ENCODE measurements at places on chromosomes 6 and 20.

GRCh38 chr20:419556-420165 lies 11.6 kb downstream of the RBCK1 start:
- DNase-seq, result no peak

GRCh38 chr20:52303281-52303950 lies 111.8 kb upstream of the ZFP64 start:
- no peak for DNase-seq

- DNase-seq, result peak; percentile 64
Measured at GRCh38 chr6:27795697-27796494, 116.3 kb downstream of the OR2B2 start.

DNA sequence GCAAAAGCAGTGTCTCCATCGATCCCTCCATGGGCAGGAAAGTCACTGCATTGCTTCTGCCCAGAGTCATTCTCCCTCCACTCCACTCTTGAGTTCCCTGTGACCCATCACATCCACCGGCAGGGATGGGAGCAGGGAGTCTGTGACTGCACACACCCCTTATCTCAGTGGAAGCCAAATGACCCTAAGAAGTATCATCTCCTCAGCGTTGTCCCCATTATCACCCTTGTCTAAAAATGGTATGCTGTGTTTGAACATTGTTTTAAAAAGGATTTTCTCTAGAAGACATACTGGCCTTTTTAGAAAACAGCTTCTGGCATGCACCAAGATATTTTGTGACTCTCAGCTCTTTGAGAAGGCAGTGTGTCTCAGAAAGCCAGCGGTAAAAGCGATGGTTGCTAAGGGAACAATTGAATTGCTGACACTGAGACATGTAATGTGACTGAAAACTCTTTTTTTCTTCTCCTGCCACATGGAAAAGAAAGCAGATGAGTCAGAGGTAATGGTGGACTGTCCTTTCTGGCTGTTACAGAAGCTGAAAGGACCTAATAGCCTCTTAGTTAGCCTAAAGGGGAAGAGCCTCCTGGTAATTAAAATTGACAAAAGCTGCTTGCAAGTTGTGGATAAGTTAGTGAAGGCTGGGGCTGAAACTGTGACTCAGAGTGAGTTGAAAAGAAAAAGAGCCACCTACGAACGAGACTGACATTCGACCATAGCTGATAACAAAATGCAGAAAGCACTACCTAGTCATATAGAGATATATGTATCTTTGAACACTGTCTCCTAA lies 120.5 kb downstream of the MAP3K7 start:
- no peak for DNase-seq

DNA sequence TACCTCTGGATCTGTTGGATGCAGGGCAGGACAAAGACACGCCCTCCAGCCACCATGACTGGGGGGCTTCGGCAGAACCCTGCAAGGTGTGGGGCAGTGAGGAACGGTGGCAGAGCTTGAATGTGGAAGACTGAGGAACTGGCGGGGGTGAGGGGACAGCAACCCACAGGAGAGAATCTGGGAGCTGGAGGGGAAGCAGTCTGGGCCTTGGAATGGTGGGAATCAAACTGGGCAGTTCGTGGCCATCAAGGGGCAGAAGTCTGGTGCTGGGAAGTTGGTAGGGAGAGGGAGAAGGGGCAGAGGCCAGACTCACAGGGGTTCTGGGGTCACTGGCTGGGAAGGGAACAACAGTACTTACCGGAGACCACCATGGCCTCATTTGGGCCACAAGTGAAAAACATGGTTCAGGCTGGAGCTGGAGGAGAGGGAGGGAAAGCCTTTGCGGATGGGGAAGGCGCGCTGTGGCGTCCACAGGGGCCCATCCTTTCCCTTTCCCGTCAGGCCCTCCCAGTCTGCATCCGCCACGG lies 635 bp downstream of the FLOT1 start:
- no peak for DNase-seq

DNA sequence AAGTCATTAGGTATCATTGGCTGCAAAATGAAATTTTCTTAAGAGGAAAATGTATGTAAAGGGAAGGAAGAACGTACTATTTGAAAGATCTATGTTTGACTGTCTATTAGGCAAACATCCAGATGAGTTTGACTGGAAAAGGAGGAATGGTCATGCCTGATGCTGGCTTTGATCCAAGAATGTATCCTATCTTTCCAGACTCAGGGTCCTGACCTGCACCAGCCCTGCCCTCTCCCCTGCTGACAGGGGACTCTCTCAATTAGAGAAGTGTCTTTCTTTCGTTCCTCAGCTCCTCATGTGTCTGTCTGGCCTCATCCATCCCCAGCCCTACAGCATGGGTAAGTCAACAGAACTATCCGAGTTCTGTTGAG lies 21.9 kb upstream of the SH3BGRL2 start:
- no peak for DNase-seq

- DNase-seq, result peak; percentile 44
Measured at GRCh38 chr6:32637219-32637880, at the start of gene HLA-DQA1. TSS of gene HLA-DQA1 (plus strand) at chr6:32637406. CDS start at chr6:32637459, 53 bp downstream.

- peak; percentile 25 for DNase-seq
Measured at GRCh38 chr20:46056970-46057855, 28.2 kb downstream of the SLC12A5 start.

GRCh38 chr20:23568320-23568970 lies at the start of gene CST9L:
TSS of gene CST9L (minus strand) at chr20:23568484. CDS start at chr20:23568450, 34 bp downstream.
- no peak for DNase-seq

GRCh38 chr6:116556814-116557415 lies 3.4 kb downstream of the CALHM4 start:
- no peak for DNase-seq

- DNase-seq, result no peak
Measured at GRCh38 chr6:149925253-149925973, 2.5 kb upstream of the RAET1G start.

GRCh38 chr20:34129518-34130162 lies 17.6 kb upstream of the EIF2S2 start:
- peak; percentile 77 for DNase-seq

DNA sequence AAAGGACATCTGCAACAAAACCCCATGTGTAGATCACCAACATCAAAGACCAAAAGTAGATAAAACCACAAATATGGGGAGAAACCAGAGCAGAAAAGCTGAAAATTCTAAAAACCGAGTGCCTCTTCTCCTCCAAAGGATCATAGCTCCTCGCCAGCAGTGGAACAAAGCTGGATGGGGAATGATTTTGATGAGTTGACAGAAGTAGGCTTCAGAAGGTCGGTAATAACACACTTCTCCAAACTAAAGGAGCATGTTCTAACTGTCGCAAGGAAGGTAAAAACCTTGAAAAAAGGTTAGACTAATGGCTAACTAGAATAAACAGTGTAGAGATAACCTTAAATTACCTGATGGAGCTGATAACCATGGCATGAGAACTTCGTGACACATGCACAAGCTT lies 109.9 kb upstream of the SYNCRIP start:
- DNase-seq, result no peak

GRCh38 chr20:50146214-50146613 lies 7.3 kb downstream of the PEDS1 start:
- no peak for DNase-seq

GRCh38 chr6:136720045-136720770 lies 72.1 kb downstream of the MAP3K5 start:
- DNase-seq, result no peak

DNA sequence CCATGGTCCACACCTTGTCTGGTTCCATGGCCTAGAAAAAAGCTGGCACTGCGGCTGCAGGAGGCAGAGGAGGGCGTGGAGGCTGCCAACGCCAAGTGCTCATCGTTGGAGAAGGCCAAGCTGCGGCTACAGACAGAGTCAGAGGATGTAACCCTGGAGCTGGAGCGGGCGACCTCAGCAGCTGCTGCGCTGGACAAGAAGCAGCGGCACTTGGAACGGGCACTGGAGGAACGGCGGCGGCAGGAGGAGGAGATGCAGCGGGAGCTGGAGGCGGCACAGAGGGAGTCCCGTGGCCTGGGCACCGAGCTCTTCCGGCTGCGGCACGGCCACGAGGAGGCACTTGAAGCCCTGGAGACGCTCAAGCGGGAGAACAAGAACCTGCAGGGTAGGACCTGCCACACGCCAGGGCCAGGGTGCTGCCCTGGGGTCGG lies 43.4 kb downstream of the MYH7B start:
- no peak for DNase-seq

DNA sequence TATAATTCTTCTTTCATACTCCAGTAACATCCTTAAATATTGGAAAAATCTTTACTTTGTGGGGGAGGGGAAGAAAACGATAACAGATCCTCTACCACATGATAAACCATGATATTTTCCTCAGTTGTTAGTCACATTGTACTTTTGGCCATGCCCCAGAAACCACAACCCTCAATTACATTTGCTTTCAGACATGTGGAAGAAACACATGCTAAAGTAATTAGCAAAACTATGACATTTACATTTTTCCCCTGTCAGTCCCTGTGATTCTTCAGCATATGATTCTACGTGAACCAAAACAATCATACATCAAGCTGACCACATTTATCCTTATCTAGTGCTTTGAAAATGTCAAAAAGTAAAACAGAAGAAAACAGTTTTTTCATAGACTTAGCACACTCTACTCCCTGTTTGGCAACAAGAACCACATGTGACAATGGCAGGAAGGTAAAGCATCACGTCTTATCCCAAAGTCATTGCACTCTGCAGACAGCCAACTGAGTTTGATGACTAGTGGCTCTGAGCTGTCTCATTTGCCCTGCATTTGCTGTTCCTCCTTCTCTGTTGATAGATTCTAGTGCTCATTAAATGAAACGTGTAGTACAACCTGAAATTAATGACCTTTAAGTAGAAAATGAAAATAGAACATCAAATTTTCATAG lies 505.8 kb upstream of the MARCKS start:
- DNase-seq, result no peak

- DNase-seq, result no peak
Measured at GRCh38 chr20:6034134-6034969, 19.5 kb downstream of the LRRN4 start.

- DNase-seq, result no peak
Measured at GRCh38 chr6:72626126-72626525, 4.3 kb downstream of the KCNQ5 start.

DNA sequence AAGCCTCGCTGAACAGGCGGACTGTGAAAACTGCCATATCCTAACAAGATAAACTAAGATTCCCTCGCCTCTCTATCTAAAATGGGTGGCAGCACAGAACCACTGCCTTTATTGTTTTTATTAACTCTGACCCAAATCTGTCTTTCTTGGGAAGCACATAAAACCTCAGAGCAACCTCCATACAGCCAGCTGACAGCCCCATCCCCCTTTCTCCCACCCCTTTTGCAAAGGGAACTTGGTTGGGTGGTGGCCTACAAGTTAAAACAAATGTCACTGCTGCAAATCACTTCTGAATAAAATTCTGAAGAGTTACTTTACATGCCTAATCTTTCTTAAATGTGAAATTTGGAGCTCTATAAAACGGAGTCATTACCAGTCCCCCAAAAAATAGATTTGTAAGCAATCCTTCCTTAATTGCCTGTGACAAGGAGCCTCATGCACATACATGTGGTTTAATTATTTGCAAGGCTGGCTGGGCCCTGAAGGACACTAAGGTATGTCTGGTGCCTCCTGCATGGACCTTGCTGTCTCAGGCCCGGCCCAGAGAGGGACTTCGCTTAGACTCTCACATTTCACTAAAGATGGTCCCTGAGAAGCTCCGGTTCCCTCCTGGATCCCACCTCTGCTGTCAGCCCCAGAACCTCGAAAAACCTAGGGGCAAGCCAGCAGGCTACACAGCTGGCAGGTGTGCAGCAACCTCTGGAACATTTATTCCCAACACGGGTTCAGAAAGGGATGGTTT lies 21.7 kb downstream of the PXDC1 start:
- no peak for DNase-seq

DNA sequence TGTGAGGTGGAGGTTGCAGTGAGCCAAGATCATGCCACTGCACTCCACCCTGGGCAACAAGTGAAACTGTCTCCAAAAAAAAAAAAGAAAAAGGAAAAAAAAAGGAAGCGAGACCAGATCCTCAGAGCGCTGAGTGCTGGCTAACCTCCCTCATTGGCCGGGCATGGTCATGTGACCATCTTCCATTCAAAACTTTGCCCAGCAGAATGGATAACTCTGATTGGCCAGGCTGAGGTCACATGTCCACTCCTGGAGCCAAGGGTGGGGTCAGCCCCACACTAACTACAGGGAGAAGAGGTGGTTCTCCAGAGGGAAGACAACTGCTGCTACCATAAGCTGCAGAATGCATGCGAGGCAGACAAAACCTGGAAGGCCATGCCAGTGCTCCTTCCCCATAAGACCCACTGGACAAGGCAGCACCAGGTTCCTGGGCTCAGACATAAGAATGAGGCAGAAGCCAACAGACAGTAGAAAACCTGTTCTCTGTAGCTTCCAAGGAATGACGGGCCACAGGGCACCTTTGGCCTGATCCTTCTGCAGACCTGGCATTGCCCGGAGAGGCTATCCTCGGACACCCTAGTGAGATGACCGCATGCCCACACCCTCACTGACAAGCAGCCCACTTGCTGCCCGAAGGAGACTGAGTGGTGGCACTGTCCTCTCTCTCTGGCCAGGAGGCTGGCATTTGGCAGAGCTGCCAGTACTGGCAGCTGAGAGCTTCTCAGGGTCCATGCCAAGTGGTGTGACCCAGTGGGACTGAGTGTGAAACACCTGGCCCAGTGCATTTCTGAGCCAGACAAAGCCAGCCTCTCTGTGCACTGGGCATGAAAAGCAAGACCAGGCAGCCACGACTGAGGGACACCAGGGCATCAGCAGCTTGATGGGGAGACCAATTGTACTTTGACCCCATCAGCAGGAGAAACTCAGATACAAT lies 311.9 kb upstream of the SULF2 start:
- no peak for DNase-seq

DNA sequence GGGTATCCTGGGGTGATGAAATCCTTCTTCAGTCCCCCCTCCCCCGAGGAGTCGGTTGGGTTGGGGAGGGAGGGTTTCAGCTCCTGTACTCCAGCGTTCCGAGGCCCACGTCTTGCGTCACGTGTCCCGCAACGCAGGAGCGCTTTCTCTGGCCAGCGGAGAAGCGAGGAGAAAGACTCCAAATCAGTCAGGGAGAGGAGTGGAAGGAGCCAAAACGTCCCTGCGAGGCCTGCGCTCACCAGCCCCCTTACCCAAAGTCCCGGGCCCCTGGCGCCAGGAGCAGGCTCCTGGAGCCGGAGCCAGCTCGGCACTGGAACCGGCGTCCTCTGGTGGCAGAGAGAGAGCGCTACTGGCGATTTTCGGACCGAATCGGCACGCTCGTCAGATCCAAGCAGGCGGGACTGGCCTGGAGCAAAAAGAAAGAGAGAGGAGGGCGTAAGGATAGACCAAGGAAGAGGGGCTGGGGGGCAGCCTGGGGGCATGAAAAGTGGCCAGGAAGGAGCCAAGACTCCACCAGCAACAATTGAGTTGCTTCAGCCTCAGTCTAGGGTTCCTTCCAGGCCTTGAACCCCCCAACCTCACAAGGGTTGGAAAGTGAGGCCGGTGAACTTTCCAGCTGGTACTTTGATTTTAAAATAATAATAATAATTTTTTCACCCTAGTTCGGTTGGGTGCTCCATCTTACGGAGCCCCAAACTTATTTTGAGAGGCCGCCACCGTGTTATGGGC lies at the start of gene GNAS:
Gene GNAS, plus strand, starts transcription at position 174 of the 729 bp plus-strand sequence.
- DNase-seq, result peak; percentile 52

DNA sequence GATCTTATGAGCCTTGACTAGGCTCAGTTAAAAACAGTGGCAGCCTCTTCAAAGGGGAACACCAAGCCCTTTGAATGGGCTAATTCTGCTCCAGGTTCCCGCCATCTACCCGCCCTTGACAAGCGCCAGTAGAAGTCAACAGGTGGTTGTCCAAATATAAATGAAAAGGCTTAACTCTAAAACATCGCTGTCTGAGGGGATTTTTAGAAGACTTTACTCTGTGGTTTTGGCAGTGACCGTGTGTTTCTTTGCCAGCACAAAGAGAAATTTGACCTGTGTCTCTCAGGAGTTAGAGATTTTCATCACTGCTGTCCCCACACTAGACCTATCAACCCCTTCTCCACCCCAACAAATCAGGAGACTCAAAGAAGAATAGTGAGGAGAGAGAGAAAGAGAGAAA lies 19.8 kb upstream of the SIM1 start:
- DNase-seq, result no peak
